ENCODE measurements at places on chromosomes 1 and 21. TPM values are rescaled to one million over a fixed set of nuclear protein-coding genes. Genes with fewer than 3 reads are reported as not detected.
A peak's percentile ranks its signal among the peaks of the same experiment; 100 is the strongest.

CD53 gene
- total RNA-seq: 50.2 TPM

DNA sequence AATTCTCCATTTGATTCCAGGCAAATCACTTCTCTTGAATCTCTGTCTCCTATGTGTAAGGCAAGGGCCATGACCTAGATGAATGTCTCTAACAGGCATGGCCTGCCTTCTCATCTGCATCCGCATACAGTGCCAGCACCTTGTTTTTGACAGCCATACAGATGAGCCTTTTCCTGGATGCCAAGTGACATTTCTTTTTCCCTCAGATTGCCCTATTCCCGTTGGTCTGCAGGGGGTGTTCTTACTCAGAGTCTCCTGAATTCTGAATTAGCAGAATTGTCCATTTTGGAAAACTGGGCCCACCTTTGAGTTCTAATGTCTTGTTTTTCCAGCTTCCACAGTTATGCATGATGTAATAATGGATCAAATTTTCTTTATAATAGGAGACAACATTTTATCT is 88.0 kb upstream of the ADAR start:
- DNase-seq: no peak
- H3K4me3 ChIP-seq: no peak overlapping the region
- H3K27me3 ChIP-seq: no peaks in the 10 kb centered on the region
- H3K4me1 ChIP-seq: no peaks in the 10 kb centered on the region

GRCh38 chr1:183804916-183805841 is at the start of gene RGL1:
Gene RGL1, plus strand, starts transcription at chr1:183805120. Its CDS starts 178 bp downstream, at chr1:183805298.
- no peaks in the 10 kb centered on the region for H3K4me1 ChIP-seq
- peak; percentile 51 for DNase-seq
- peak within 1 kb of the TSS; percentile 72 for H3K4me3 ChIP-seq
- H3K36me3 ChIP-seq: no peaks in the 10 kb centered on the region
- no peaks in the 10 kb centered on the region for H3K27me3 ChIP-seq

- no peaks in the 10 kb centered on the region for H3K27me3 ChIP-seq
- H3K36me3 ChIP-seq: no peaks in the 10 kb centered on the region
- H3K27ac ChIP-seq: no peak overlapping the region
- H3K4me3 ChIP-seq: peak overlapping the region; percentile 1
- H3K4me1 ChIP-seq: no peaks in the 10 kb centered on the region
Measured at GRCh38 chr1:79188337-79188736, 181.8 kb upstream of the ADGRL4 start.

GRCh38 chr1:237042526-237042891 is 525 bp downstream of the RYR2 start:
- H3K27me3 ChIP-seq: peaks cover 52% of the 10 kb centered on the region
- H3K4me1 ChIP-seq: peaks cover 12% of the 10 kb centered on the region
- no peak overlapping the region for H3K27ac ChIP-seq
- DNase-seq: no peak
- H3K36me3 ChIP-seq: no peaks in the 10 kb centered on the region
- peak overlapping the region; percentile 58 for H3K4me3 ChIP-seq

Data from breast epithelium (tissue), 4 donors.